G401 (cell line): ENCODE measurements at places on chromosomes 6 and 20. TPM values are rescaled to one million over a fixed set of nuclear protein-coding genes. Genes with fewer than 3 reads are reported as not detected.

Gene ULBP3
- total RNA-seq = 0.37 and 2.5 TPM in 2 replicates

Gene TUBB1
- total RNA-seq = not detected in 2 replicates

Gene GPLD1
- 0.71 and 7.4 TPM in 2 replicates for total RNA-seq

DNA sequence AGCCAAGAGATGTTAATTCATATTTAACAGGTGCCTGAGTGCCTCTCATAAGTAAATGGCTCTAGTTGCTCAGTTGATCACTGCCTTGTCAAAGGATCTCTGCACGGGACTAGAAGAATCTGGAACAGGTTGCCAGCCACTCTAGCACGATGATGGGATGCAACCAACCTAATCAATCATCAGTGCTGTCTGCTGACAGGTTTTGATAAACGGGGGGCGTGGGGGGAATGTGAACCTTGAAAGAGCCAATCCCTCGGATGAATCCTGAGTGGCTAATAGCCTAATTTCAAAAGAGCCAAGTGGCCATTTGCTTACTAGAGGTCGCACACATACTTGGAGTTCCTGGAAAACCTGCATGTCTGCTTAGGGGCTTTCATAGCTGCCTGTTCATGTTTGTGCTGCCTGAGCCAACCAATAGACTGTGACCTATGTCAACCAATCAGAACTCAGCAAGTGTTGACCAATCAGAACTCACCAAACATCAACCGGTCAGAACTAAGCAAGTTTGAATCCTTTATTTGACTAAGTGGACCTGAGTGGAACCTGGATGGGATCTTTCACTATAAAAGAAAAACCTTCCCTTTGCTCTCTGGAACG is 43.5 kb upstream of the ECI2 start:
- DNase-seq = no peak

GRCh38 chr20:33515569-33516216 is 25.8 kb downstream of the CBFA2T2 start:
- no peak for DNase-seq

- DNase-seq = no peak
Observed at GRCh38 chr20:19071446-19071725, 141.1 kb upstream of the SLC24A3 start.

GRCh38 chr6:128663238-128663637 is 142.8 kb upstream of the PTPRK start:
- DNase-seq = no peak
